Stimulated activated CD4-positive, alpha-beta T cell treated with anti-CD3 and anti-CD28 coated beads, Interleukin-15, amount 100 ng/mL, for 24 hours (primary cell): ENCODE measurements at places on chromosomes 2 and 18.

DNA sequence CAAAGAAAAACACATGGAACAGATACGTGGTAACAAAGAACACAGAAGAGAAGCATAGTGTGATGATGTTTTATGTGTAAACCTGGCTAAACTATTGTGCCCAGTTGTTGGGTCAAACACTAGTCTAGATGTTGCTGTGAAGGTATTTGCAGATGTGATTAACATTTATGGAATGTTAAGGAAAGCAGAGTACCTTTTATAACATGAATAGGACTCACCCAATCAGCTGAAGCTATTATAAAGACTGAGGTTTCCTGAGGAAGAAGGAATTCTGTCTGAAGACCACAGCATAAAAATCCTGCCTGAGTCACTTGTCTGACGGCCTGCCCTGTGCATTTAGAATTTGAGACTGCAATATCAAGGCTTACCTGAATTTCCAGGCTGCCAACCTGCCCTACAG lies 253.1 kb downstream of the DYM start:
- no peak for DNase-seq

- DNase-seq: no peak
These were observed 465.1 kb upstream of the CHAC2 start for GRCh38 chr2:53302455-53302854.

- no peak for DNase-seq
These were observed 16.1 kb downstream of the PRELID3A start for GRCh38 chr18:12423820-12424219.

DNA sequence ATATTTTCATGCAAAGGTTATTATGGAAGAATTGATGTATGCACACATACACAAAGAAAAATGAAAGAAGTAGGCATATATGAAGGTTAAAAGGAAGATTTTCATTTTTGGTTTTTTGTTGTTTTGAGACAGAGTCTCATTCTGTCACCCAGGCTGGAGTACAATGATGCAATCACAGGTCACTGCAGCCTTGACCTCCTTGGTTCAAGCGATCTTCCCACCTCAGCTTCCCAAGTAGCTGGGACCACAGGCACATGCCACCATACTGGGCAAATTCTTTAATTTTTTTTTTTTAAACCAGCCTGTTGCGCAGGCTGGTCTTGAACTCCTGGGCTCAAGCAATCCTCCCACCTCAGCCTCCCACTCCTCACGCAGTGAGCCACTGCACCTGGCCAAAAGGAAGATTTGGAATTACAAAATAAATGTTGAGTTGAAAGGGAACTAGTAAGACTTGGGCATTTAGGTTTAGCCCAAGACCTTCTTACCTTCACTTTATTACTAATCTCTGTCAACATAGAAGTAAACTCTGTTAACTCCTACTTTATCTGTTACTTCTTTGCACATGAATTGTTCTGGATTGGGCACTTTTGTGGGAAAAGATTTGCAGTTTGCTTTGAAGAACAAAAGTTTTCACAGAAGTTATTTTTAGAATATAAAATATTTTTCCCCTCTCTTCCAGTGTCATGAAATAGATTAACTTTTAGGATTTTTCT lies 31.7 kb upstream of the NBEAL1 start:
- no peak for DNase-seq

DNA sequence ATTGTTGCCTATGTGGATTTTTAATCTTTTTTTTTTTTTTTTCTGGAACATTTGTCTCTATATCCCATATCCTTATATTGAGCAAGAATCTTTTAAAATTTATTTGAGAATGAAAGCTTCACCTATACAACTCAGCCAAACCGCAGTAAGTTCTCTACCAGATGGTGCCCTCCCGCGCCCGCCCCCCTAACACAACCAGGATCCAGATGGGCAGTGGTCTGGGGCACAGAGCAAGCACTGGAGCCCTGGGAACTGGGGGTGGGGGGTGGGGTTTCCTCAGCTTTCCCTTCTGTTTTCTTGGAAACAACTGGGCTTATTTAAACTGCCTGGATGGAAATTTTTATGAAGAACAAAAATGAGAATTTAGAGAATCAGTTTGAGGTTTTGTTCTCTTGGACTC lies 74.6 kb downstream of the ACAA2 start:
- no peak for DNase-seq

DNA sequence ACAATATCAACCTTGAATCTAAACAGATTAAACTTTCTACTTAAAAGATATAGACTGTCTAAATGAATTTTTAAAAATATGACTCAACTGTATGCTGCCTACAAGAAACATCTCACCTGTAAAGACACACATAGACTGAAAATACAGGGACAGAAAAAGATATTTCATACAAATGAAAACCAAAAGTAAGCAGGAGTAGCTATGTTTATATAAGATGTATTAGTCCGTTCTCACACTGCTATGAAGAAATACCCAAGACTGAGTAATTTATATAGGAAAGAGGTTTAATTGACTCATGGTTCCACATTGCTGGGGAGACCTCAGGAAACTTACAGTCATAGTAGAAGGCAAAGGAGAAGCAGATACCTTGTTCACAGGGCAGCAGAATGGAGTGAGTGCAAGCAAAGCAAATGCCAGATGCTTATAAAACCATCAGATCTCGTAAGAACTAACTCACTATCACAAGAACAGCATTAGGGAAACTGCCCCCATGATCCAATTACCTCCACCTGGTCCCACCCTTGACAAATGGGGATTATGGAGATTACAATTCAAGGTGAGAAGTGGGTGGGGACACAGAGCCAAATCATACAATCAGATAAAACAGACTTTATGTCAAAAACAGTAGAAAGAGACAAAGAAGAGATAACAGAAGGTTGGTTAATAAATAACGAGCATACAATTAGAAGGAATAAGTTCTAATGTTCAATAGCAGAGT lies 214.4 kb upstream of the SLC39A10 start:
- no peak for DNase-seq
